Ammon's horn (tissue), 1 donor: ENCODE measurements at places on chromosomes 2 and 18.

- DNase-seq = peak; percentile 95
These were observed 59.4 kb downstream of the STEAP3 start for GRCh38 chr2:119282996-119283511.

DNA sequence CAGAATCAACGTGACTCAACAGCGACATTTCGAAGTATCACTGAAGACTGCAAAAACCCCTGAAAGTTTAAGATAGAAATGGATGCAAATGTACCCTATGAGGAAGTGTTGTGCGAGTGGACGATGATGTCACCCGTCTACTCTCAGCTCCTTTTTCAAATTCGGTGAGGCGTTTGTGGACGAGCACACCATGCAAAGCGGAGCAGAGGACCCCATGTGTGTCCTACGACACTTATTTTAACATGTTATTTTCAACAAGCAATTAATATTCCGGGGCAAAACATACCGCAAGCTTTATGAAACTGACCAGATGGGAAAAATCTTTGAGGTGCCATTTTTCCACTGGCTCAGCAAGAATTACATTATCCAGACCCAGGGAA, 2.0 kb downstream of the PXDN start:
- no peak for DNase-seq

DNA sequence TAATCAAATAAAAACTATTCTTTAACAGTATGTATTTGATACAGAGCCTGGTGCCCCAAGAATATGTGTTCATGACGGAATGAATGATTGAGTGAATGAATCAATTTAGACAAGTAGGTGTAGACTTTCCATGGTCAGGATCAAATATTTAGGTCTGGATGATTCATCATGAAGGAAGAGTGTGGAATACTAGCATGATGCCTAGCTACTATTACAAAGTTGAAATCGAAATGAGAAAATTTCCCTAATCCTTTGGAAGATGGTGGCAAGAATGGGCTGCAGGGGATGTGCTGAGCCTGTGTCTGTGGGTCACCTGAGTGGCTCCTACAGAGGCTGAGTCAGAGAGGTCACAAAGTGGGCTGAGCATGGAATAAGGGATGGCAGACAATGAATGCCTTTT, 3.1 kb upstream of the MALT1 start:
- DNase-seq = no peak

GRCh38 chr2:9206991-9207640, 504 bp downstream of the ASAP2 start:
- no peak for DNase-seq

GRCh38 chr2:192559587-192559986, 364.9 kb upstream of the TMEFF2 start:
- DNase-seq = no peak
